ENCODE measurements at places on chromosomes 1 and 21. TPM values are rescaled to one million over a fixed set of nuclear protein-coding genes. Genes with fewer than 3 reads are reported as not detected.

DNA sequence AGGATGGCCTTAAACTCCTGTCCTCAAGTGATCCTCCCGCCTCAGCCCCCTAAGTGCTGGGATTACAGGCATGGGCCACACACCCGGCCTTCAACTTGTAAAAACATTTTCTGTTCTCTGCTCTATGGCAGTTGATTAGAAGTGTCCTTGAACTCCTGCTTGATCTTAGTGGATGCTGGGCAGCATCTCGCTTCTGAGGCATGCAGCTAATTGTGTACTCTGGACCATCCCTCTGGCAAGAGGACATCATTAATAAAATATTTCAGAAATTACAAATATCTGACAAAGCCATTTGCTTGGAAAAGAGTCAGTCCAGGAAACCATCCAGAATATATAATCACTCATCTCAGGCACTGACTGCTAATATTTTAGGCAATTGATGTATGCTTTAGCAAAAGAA, 8.1 kb downstream of the NGF start:
- no peaks in the 10 kb centered on the region for H3K27me3 ChIP-seq
- DNase-seq, result no peak
- H3K36me3 ChIP-seq, result no peaks in the 10 kb centered on the region
- H3K27ac ChIP-seq, result no peak overlapping the region
- no peak overlapping the region for H3K4me3 ChIP-seq

DNA sequence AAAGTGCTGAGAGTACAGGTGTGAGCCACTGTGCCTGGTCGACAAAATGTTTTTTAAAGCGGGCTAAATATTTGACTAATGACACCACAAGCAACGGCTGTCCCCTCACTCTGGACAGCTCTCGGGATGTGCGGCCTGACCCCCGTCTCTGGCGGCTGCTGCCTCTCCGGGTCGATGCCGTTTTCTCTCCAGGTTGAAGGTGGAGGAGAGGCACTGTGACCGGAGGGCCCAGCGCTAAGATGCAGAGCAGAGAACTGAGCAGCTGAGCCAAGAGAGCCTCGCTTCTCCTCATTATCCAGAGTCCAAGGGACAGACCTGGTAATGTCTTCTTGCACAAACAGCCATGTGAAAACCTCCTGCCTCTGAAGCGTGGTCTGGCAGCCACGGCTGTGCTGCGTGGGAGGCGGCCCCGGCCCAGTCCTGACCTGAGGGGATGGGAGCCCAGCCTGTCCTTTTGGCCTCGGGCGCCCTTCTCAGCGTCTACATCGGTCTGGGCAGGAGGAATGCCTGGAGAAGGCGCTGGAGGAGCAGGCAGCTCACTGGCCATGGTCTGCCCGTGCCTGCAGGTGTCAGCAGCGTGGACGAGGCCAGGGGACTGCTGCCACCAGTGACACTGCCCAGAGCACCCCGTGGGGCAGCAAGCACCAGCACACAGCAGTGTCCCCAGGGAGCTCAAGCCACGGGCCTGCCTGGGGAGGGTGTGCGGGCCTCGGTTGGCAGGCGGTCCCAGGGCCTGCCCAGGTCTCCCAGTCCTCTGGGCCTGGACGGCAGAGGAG, 10.3 kb downstream of the MORN1 start:
- H3K27me3 ChIP-seq, result no peaks in the 10 kb centered on the region
- no peaks in the 10 kb centered on the region for H3K4me1 ChIP-seq
- no peaks in the 10 kb centered on the region for H3K36me3 ChIP-seq
- peak; percentile 74 for DNase-seq
- H3K27ac ChIP-seq, result no peak overlapping the region
- no peak overlapping the region for H3K4me3 ChIP-seq

DNA sequence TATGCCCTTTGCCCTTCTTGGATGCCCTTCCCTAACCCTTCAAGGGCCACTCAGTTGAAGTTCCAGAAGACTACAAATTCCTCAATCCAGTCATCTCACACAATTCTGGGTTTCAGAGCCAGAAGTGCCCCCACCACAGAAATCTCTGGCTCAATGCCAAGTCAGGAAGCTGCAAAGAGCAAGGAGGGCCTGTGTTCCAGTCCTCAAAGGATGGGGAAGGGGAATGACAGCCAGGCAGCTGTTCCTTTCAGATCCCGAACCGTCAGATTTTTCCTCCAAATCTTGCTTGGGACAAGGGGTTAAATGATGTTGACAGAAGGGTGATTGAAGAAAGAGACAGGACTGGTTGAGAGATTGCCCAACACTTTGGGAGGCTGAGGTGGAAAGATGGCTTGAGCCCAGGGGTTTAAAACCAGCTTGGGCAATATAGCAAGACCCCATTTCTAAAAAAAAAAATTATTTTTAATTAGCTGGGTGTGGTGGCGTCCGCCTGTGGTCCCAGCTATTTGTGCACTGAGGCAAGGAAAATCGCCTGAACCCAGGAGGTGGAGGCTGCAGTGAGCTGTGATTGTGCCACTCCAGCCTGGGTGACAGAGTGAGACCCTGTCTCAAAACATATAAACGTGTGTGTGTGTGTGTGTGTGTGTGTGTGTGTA, 716 bp upstream of the HPDL start:
- H3K4me3 ChIP-seq, result no peak overlapping the region
- no peaks in the 10 kb centered on the region for H3K27me3 ChIP-seq
- no peak overlapping the region for H3K27ac ChIP-seq
- H3K4me1 ChIP-seq, result peaks cover 8% of the 10 kb centered on the region
- H3K36me3 ChIP-seq, result no peaks in the 10 kb centered on the region
- no peak for DNase-seq

DNA sequence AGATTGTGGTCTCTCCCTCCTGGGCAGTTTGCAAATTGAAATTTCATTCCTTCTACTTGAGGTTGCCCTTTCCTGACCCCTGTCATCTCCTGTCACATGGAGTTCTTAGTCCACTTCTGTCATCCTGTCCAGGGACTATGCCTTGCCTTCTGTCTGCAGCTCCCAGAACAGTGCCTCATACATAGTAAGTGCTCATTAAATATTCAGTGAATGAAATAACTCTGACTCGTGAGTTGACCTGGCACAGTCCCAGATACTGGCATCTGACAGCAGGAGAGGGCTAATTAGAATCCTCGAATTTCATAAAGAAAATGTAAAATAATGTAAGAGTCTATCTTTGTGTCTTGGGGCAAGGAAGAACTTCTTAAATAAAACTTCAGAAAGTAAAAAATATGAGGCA, 50.8 kb downstream of the CNIH3 start:
- H3K36me3 ChIP-seq, result no peaks in the 10 kb centered on the region
- DNase-seq, result no peak
- H3K4me3 ChIP-seq, result no peak overlapping the region
- no peaks in the 10 kb centered on the region for H3K27me3 ChIP-seq
- H3K4me1 ChIP-seq, result no peaks in the 10 kb centered on the region

- no peaks in the 10 kb centered on the region for H3K27me3 ChIP-seq
- no peak overlapping the region for H3K27ac ChIP-seq
These were observed 364.2 kb upstream of the ST6GALNAC5 start for GRCh38 chr1:76503100-76503499.

Gene KRTAP19-3
- not detected for total RNA-seq

Gene RAB42
- total RNA-seq, result 0.39 TPM
